Activated naive CD4-positive, alpha-beta T cell treated with anti-CD3 and anti-CD28 coated beads for 36 hours (primary cell): ENCODE measurements at places on chromosomes 6 and 20. TPM values are rescaled to one million over a fixed set of nuclear protein-coding genes. Genes with fewer than 3 reads are reported as not detected.

GRCh38 chr6:162404951-162405350 lies 322.6 kb downstream of the PRKN start:
- H3K4me1 ChIP-seq, result no peaks in the 10 kb centered on the region
- H3K27ac ChIP-seq, result no peak overlapping the region
- DNase-seq, result no peak
- H3K27me3 ChIP-seq, result no peaks in the 10 kb centered on the region
- H3K4me3 ChIP-seq, result no peak overlapping the region

- no peak for DNase-seq
- H3K36me3 ChIP-seq, result no peaks in the 10 kb centered on the region
- no peak overlapping the region for H3K27ac ChIP-seq
- no peaks in the 10 kb centered on the region for H3K27me3 ChIP-seq
- no peaks in the 10 kb centered on the region for H3K4me1 ChIP-seq
Observed at GRCh38 chr6:64522859-64523258, 887.3 kb downstream of the PHF3 start.

DNA sequence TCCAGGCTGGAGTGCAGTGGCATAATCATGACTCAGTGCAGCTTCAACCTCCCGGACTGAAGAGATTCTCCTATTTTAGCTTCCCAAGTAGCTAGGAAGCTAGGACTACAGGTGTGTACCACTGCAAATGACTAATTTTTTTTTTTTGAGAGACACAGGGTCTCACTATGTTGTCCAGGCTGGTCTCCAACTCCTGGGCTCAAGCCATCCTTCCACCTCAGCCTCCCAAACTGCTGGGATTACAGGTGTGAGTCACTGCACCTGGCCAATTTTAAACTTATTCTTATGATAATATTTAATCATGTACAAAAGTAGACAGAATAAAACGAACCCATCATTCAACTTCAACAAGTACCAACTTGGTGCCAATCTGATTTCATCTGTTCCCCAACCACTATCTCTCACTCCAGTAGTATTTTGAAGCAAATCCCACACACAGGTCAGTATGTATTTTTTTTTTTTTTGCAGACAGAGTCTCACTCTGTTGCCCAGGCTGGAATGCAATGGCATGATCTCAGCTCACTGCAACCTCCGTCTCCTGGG lies 32.5 kb downstream of the BCL2L1 start:
- DNase-seq, result no peak
- H3K4me3 ChIP-seq, result no peak overlapping the region
- H3K4me1 ChIP-seq, result peaks cover 63% of the 10 kb centered on the region
- no peak overlapping the region for H3K27ac ChIP-seq

The OOEP gene
- total RNA-seq, result 0.31 TPM
